ENCODE measurements at places on chromosomes 16 and 17.
A peak's percentile ranks its signal among the peaks of the same experiment; 100 is the strongest.

DNA sequence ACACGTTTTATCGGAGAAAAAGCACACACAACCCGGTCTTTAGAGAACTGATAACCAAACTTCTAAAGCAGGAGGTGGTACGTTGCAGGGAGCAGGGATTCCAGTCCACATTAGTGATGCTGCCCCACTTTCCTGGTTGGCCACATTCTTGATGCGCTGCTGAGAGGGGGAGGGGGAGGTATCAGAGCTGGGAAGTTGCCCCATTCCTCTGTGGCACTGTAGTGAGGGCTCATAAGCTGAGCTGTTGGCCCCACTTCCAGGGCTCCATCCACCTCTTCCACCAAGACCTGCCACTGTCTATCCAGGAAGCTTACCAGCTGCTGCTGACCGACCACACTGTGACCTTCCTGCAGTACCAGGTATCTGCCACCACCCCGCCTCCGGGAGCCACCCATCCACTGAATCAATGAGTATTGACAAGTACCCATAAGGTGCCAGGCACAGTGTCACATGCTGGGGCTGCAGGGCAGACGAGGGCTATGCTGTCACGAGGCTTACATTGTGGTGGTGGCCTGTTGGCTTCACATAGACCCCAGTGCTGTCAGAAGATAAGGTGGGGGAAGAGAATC is 1.1 kb downstream of the TSEN54 start:
- peak; percentile 57 for DNase-seq

GRCh38 chr16:80288616-80289015 is 252.2 kb upstream of the DYNLRB2 start:
- no peak for DNase-seq

DNA sequence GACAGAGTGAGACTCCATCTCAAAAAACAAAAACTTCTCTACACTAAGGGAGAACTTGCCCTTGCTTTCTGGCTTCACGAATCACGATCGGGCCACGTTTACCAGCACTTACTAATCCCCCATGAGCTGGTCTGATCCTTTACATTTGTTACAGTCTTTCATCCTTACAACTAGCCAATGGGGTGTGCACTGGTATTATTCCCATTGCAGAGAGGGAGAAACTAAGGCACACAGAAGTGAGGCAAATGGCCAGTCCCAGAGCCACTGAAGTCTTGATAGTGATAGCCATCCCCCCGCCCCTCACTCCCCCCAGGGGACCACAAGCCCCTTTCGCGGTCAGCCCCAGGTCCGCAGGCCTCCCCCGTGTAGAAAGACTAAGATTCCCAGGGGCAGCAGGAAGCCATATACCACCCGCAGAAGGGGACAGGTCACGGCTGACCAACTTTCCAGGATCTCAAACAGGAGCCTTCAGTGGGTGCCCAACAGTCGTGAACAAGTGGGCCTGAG is 868 bp downstream of the NATD1 start:
- DNase-seq: no peak

GRCh38 chr16:15950161-15950854 is 892 bp downstream of the ABCC1 start:
- peak; percentile 51 for DNase-seq

DNA sequence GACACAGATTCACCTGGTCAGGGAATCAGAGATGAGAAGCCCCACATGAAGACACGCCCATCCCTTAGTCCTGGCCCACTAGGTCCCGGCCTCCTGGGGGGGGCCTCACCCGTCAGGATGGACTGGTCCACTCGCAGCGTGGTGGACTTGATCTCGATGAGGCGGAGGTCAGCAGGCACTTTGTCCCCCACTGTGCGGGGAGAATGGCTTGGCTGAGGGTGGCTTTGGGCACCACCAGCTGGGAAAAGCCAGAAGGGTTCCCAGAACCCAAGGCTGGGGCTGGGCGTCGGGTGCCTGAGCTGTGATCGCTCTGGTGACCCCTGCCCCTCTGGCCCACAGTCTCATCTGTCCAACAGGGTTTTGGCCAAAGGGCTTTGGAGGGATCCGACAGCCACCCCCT is 13.7 kb downstream of the ATP2A3 start:
- DNase-seq: no peak

DNA sequence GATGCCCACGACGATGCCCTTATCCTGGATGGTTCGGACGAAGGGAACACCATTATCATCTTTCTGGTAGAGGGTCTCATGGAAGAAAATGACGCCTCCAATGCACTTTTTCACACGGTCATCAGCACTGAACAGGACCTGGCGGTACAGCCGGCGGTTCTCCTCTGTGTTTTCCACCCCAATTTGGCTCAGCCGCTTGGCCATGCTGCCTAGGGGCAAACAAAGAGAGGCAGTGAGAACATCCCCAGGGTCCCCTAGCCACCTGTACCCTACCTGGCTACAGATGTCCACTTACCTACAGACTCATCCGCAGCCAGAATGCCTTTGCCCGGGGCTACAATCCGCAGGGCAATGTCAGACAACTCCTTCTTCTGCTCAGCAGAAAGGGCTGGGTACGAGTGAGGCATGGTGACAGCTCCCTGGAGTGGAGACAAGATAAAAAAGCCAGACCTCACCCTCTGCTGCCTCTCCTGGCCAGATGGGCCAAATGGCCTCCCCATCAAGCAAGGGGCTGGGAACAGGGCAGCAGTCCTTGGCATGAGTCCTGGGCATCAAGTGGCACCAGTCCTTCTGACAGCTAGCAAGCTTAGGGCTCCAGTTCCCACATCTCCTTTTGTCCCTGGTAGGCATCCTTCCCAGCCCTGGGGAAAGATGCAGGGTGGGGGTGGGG is 1.4 kb downstream of the ALDOC start:
- no peak for DNase-seq
